ENCODE measurements at places on chromosomes 12 and 14.

- DNase-seq, result no peak
Observed at GRCh38 chr12:77940011-77940423, 109.3 kb downstream of the NAV3 start.

- no peak for DNase-seq
Observed at GRCh38 chr12:47004634-47005033, 74.8 kb upstream of the PCED1B start.

- DNase-seq, result no peak
Observed at GRCh38 chr12:56141946-56142784, 10.2 kb upstream of the MYL6B start.

DNA sequence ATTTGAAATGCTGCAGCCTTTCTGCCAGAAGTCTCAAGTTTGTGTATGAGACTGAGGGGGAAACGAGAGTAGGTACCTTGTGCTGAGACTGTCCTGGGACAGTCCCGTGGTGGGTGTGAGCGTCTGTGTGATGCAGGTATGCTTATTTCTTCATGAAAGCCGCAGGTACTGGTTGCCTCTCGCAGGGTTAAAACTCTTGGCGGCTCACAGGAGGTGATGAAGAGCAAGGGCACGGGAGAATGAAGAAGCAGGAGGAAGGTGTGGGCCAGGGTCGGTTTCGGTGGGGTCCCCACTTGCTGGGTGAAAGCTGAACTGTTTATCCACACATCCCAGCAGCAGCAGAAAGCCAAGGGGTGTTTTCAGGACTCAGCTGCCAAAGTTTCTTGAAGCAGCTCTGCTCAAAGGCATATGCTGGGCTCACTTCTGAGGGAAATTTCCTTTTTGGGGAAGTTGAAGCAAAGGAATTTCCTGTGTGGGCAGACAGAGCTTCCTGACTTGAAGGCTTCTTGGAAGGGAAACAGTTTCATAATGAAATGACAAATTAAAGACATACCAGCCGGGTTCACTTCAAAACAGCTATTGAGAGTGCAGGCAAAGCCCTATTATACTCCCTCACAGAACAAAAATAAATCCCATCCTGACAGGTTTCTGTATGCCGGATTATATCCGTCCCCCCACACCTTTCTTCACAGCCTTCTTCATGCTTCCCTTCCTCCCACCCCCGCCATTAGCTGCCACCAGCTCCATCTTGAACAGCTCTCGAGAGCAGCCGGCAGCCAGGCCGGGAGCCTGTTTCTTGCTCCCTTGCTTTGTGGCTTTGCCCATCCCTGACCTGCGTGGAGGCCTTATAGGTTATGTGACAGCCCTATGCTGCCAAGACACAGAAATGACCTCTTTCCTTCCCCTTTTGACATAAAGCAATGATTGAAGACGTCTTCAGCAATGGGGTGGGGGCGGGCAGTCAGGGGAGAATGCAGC lies 116.6 kb downstream of the ETV6 start:
- DNase-seq, result no peak

DNA sequence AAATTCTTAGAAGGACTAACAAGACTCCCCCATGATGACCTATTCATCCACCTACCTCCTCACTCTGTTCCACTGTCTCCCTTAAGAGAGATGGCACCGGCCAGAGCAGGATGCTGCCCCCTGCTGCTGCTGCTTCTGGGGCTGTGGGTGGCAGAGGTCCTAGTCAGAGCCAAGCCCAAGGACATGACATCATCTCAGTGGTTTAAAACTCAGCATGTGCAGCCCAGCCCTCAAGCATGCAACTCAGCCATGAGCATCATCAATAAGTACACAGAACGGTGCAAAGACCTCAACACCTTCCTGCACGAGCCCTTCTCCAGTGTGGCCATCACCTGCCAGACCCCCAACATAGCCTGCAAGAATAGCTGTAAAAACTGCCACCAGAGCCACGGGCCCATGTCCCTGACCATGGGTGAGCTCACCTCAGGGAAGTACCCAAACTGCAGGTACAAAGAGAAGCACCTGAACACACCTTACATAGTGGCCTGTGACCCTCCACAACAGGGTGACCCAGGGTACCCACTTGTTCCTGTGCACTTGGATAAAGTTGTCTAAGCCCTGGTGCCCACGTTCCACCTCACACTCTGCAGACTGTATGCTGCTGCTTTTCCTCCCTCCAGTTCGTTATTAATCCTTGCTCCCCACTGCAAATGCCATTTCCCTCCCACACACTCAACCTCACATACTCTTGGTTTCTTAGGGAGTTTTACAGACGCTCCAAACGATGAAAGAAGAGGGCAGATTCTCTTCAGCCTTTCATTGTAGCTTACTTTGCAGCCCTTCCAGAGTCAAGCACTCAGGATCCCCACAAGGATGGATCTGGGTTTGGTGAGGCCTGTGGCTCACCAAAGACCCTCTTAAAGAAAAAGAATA lies at the start of gene RNASE8:
Gene RNASE8, plus strand, starts transcription at position 20 of the 873 bp plus-strand sequence. Its CDS starts 71 bp downstream, at position 91.
- DNase-seq, result no peak

DNA sequence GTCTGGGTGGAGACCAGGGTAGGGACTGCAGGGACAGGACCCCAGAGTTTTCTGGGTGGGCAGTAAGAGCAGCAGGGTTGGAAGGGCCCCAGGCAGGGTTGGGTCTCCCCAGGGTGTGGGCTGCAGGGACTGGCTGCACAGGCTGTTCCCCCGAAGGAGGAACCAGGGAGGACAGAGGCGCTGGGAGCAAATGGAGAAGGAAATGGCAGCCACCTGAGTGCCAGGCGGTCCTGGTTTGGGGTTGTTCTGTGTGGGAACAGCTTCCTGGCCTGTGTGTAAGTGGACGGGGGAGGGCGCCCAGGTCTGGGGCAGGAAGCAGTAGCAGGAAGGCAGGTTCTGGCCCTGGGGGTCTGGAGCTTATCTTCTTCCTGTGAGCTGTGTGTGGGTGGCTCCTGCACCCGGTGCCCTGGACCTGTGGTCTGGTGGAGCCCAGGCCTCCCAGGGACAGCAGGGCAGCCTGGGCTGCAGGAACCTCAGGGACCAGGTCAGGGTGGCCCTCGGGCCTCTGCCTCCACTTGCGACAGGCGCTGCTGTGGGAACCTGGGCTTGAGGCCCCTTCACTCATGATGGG lies 372.8 kb downstream of the TMEM121 start:
- no peak for DNase-seq

DNA sequence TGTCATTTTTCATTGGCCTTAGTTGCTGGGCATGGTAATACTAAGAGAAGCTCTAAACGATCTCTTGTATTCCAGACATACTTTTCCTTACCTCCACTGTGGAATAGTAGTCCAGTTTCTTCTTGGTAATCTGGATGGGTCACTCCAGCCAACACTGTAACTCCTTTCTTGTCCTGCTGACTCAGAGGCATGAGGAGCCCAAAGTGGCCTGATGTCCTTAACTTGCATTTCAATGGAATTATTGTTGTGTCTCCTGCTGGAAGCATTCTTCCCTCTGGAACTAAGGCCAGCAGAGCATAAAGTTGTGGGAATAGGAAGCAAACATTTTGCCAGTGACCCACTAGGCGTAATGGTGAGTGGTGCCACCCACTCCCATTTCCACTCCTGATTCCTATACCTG lies 33.1 kb downstream of the DAAM1 start:
- no peak for DNase-seq

DNA sequence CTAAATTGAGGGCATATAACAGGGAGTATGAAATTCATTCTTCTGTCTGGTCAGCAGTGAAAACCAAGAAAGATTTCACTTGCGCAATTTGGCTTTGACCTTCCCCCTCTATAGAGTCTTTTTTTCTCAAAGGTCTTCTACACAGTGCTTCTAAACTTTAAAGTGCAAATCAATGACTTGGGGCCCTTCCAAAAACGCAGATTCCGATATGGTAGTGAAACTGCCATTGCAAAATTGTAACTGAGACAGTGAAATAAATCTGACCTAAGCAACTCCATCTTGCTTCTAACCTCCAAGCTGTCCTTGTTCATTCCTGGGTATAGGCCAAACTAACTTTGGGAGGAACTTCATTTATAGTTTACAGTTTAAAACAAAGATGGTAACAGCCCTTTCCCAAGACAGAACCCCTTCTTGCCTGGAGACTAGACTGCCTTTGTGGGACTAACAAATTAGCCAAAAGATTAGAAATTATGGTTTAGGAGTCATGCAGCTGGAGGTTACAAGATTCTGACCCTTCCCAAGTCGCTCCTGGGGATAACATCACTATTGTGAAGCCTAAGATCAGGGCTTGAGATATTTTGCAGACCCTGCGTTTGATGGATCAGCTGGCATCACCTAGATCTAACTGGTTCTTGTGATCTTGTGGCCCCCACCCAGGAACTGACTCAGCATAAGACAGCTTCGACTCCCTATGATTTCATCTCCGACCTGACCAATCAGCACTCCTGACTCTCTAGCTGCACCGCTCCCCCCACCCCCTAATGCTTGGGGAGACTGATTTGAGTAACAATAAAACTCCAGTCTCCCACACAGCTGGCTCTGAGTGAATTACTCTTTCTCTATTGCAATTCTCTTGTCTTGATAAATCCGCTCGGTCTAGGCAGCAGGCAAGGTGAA lies 5.0 kb downstream of the SLC25A21 start:
- DNase-seq, result no peak

- no peak for DNase-seq
Observed at GRCh38 chr12:62332598-62332997, 72.4 kb downstream of the USP15 start.

Measured in NCI-H1436 (cell line).